ENCODE measurements at places on chromosomes 2 and 18. TPM values are rescaled to one million over a fixed set of nuclear protein-coding genes. Genes with fewer than 3 reads are reported as not detected.

GRCh38 chr18:379681-380330 is 112.0 kb upstream of the THOC1 start:
- no peak for DNase-seq

DNA sequence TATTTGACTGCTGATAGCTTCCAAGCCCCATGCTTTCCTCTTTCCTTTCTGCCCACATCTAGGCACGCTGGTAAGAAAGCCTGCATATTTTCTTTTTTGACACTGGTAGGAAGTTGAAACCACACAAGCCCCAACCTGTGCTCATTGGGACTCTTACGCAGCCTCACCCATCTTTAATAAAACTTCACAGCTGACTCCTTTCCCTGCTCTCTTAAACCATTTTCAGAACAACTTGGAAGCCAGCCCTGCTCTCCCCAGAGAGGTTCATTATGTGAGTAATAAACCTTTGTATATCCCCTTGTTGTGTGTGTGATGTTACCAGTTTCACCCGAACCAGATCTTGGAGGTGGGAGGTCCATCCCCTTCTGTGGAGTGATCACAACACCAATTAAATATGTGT is 268.4 kb downstream of the GPD2 start:
- no peak for DNase-seq

- no peak for DNase-seq
Measured at GRCh38 chr2:131058920-131059319, 34.3 kb downstream of the FAM168B start.

DNA sequence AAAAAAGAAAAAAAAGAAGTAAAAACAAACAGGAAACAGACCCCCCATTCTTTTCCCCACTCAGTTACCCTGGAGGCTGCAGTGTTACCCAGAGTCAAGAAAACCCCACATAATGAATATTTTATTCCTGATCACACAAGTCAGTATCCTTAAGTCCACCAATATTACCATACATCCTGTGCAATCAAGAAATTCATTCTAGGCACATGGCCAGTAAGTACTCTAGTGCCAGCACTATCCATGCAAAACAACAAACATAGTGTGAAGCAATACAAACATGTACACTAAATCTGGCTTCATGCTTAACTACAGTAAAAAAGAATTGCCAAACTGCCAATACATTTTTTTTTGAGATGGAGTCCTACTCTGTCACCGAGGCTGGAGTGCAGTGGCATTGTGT is 111.6 kb downstream of the FAM168B start:
- no peak for DNase-seq

DNA sequence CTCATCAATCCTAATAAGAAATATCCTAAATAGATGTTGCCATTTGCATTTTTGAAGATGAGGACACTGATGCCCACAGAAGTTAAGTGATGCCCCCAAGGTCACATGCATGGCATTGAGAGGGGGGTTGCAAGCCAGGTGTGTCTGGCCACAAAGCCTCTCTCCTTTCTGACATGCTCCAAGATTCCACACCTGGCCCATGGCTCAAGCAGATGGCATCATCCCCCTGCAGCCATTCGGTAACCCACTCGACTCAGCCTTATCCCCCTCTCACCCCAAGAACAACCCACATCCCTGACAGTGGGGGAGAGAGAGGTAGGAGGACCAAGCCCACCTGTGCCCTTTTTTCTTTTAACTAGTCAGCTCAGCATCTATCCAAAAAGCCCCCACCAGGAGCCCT is 16.5 kb upstream of the TEX51 start:
- no peak for DNase-seq

DNA sequence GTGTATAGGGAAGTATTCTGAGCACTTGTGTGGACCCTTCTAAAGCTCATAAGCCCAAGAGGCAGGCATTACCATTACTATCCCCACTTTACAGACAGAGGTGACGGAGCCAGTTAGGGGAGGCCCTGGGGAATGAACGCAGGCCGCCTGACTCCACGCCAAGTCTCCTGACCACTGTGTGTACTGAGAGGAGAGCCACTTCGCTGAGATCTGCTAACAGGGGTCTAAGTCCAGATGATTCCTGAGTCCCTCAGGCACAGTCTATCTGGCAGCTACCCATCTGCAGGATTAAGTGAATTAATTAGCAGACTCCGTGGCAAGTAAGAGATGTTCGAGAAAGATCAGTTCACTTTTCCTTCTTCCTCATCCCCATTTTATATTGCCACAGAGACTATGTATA is 13.7 kb downstream of the CYB5A start:
- DNase-seq, result no peak

DNA sequence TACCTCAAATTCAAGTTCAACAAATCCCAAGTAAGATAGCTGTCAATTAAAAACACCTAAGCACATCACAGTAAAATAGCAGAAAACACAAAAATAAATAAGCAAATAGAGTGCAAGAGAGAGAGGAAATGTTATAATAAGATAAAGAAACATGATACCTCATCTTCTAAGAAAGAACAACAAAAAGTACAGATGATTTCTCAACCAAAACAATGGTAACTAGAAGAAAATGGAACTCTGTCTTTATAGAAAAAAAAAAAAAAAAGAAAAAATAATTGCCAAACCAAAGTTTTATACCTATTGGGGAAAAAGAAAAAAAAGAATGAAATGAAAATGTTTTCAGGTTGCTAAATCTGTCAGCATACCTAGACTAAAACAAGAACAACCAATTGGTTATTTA is 1253.5 kb upstream of the CDH2 start:
- DNase-seq, result no peak

TGIF1 gene
- 110 TPM for total RNA-seq

DNA sequence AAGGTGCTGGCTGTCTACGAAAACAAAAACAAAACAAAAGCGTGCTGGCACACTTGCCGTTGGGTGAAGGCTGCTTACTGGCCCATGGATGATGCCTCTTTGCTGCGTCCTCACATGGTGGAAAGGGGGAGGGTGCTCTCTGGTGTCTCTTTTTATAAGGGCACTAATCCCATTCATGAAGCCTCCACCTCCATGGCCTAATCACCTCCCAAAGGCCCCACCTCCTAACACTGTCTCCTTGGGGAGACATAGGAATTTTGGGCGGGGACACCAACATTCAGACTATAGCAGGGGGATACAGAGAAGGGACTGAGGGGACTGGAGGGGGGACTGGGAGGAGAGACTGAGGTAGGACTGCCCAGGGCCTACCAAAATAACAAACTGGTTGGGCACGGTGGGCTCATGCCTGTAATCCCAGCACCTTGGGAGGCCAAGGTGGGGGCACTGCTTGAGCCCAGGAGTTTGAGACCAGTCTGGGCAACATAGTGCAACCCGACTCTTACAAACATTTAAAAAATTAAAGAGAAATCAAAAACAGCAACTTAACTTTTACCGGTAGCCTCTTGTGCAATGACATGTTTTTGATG is 14.5 kb downstream of the PTMA start:
- DNase-seq, result no peak

DNA sequence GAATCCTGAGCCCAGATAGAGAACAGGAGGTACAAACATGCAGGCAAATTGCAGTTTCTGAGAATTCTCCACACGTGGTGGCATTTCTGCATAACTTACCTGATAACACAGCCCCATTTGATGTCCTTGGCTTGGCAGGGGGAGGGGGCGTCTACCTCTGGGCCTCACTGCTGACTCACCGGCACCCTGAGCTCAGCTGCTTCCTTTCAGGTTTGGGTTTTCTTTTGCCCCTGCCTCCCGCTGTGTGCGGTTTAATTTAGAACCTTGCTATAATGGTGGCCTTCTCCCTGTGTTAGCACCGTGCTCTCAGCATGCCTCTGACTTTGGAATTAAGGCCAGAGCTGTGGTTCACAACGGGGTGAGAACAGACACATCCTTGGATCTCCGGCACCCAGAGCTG is 4.4 kb downstream of the CTIF start:
- no peak for DNase-seq

- DNase-seq, result no peak
Measured at GRCh38 chr2:64260817-64261216, 116.6 kb upstream of the PELI1 start.

PROKR1 gene
- total RNA-seq, result 0.11 TPM

DNA sequence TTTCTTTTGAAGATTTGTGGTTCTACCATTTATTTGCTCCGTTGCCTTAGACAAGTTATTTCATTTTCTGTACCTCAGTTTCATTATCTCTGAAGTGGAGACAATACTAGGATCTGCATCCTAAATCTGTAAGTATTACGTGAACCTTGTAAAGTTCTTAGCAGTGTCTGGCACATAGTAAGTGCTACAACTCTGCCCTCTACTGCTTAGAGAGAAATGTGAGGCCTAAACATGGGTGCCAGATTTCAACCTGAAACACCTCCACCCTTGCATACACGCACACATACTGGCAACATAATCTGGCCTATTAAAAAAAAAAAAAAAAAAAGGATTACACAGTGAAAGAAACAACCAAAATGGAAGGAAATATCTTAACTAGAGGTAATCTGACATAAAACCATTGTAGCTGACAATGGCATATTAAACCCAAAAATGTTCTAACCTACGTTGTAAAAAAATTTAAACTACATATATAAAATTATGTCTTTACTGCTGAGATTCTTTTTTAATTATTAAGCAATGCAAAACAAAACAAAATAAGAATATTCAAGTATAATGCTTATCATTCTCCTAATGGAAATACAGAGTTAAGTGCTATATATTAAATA is 132.6 kb downstream of the MAP2 start:
- no peak for DNase-seq

ITGAV gene
- total RNA-seq, result 100 TPM

CIDEA gene
- not detected for total RNA-seq

- no peak for DNase-seq
Measured at GRCh38 chr2:48449073-48449840, 80.7 kb upstream of the STON1 start.

GRCh38 chr2:66405473-66405872 is 29.5 kb upstream of the MEIS1 start:
- no peak for DNase-seq

DNA sequence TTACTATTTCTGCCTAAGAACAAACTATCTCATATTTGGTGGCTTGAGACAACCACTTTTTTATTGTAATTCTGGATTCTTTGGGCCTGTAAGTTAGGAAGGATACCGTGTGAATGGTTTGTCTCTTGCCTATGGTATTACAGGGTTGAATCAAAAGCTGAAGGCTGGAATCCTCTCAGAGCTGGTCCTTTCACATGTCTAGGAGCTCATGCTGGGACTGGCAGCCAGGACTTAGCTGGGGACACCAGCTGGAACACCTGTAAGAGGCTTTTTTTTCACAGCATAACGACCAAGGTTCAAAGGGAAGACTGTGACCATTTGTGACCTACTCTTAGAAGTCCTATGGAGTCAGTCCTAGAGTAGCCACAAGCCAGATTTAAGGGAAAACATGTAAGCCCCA is 226.3 kb downstream of the ZNF804A start:
- no peak for DNase-seq

GRCh38 chr2:112584891-112585250 is 462 bp downstream of the CHCHD5 start:
- DNase-seq, result no peak

DNA sequence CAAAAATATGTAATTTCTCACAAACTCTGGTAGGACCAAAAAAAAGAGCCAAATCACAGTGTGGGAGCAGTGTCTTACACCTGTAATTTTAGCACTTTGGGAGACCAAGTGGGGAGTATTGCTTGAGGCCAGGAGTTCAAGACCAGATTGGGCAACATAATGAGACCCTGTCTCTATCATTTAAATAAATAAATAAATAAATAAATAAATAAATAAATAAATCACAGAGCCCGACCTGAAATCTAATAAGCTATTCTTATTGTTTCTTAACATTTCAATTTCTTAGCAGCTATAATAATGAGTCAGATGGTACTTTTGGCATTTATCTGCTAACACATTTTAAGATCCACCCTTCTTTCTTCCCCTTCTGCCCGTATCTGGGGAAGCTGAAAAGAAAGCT is 1229.6 kb downstream of the SUCLG1 start:
- DNase-seq, result no peak

MC5R gene
- not detected for total RNA-seq

KIAA2012 gene
- total RNA-seq, result 0.24 TPM

DNA sequence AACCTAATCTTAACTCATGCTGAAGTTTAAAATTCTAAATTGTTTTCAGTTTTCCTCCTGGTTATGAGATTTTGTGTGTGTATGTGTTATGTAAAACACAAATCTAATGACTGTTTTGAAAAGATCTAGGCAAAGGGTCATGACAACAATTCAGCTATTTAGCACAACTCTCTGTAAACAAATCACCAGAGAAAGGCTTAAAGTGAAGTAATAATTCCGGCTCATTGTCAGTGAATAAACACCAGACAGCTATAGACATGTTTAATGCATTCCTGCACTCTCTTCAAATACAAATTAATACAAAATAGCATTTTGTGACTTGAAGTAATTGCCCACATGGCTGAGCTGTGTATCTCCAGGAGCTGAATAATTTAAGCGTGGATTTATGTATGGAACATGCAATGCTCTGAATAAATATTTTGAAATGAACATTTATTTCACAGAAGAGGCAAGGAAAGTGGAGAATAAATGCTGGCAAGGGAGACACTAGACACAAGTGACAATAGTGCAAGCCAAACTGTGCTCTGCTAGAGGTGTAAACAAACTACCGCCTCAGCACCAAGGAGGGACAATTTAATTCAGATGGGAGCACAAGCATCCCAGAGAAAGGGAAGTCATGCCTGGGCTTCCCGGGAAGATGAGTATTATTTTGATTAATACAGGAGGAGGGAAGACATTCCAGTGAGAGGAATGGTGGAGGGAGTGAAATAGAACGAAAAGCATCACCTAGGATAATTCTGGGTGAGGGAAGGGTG is 133.6 kb upstream of the XPO1 start:
- no peak for DNase-seq

DNA sequence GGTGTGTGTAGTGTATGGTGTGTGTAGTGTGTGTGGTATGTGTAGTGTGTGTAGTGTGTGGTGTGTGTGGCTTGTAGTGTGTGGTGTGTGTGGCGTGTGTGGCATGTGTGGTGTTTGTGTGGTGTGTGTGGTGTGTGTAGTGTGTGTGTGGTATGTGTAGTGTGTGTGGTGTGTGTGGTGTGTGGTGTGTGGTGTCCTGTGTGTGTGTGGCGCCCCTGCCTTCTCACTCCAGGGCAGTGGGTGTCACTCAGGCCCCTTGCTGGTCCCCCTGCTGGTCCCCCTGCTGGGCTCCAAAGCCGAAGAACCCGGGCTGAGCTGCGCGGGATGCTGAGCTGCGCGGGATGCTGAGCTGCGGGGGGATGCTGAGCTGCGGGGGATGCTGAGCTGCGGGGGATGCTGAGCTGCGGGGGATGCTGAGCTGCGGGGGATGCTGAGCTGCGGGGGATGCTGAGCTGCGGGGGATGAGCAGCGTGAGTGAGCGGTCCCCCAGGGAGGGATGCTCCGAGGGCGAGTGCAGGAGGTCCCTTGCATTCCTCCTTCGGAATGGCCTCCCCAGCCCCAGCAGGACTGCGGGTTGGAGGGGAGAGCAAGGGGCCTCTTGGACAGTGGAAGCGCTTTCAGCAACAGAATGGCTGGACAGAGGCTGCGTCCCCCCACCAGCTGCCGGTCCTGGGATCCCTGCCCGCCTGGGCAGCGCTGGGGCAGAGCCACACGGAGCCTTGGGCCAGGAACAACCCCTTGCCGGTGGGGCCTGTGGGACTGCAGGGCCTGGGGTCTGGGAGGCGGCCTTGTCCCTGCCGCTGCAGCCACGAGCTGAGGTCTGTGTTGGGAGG is 3.4 kb upstream of the RTP5 start:
- DNase-seq, result no peak
